GM12878 (cell line): ENCODE measurements at places on chromosomes 1 and 21.
A peak's percentile ranks its signal among the peaks of the same experiment; 100 is the strongest.

- no peak for DNase-seq
Measured at GRCh38 chr1:155324717-155325602, 4.3 kb downstream of the RUSC1 start.

DNA sequence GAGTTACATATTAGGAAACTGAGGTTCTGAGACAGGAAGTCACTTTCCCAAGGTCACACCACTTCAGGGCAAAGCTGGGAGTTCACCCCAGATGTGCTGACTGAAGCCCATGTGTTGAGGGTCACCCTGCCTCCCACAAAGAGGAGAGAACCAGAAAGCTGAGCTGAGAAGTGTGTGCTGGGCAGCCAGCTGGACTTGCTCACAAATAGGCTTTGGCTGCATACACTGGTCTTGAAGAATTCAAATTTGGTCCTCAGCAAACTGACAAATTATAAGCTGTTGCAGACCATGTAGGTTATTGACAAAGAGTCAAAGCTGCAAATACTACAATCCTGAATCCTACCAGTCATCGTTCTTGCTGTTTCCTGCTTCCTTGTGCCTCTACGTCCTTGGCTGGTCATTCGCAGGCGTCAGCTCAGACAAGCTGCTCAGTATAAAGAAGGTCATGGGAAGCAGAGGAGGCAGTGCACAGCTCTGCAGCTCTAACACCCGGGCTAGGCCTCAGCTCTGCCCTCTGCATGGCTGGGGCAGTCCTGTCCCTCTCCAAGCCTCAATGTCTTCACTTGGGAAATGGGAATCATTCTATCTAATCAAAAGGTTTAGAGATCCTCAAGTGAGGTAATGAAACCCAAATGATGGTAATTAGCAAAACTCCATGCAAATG lies 40.0 kb downstream of the CDCP2 start:
- no peak for DNase-seq

DNA sequence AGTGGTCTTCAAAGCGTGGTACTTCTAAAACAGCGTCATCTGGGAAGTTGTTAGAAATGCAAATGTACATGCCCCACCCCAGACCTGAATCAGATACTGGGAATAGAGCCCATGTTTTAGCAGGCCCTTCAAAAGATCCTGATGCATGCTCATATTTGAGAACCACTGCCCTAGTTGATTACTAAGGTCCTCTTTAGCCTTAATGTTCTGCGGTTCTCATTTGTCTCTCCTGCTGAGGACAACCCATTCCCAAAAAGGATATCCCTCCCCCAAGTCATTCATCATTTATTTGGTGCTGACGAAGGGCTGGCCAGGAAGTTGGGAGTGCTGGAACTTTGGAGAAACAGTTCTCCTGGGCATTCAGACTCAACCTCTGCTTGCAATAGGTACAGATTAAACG lies 92.4 kb upstream of the RALGPS2 start:
- no peak for DNase-seq

DNA sequence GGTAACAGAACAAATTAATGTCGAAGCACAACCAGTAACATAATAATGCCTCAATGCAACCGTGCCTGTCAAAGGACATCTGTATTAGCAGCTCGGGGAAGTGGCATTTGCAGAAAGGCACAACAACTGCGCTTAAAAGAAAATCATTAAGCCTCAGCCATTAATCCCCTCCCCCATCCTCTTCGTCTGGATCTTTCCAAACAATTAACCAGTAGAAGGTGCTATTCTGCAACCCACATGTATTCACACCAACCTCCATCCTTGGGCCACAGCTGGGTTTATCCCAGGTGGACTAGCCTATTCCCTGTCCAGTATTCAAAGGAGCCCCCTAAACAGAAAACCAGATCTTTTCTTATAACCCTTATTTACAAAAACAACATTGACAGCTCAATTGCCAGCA lies 2.6 kb downstream of the RERE start:
- DNase-seq, result no peak

- no peak for DNase-seq
Measured at GRCh38 chr1:77541162-77541545, 141.3 kb downstream of the ZZZ3 start.

- DNase-seq, result no peak
Measured at GRCh38 chr21:44846485-44847260, 26.8 kb downstream of the PTTG1IP start.

GRCh38 chr1:111406321-111406768 lies 21.2 kb downstream of the OVGP1 start:
- DNase-seq, result peak; percentile 63

- DNase-seq, result no peak
Measured at GRCh38 chr1:201505503-201505890, 1.4 kb downstream of the CSRP1 start.

- DNase-seq, result no peak
Measured at GRCh38 chr1:38115682-38116202, 69.1 kb upstream of the POU3F1 start.

DNA sequence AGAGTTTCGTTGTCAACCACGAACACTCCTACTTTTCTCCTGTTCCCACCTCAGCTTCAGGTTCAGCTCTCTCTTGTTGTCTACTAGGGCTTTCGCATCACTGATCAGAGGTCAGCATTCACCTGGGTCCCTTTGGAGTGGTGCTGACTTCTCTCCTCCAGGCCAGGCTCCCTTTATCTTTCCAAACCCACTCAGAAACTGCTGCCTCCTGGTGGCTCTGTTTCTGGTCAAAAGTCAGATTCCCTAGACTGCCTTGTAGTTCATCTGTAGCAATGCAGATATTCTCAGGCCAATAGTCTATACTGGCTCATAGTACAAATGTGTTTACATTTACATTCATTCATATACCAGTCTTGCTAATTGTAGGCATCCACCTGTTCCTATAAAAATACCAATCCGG lies 6.4 kb upstream of the ERI3 start:
- DNase-seq, result no peak

- no peak for DNase-seq
Measured at GRCh38 chr1:246687002-246687401, 37.2 kb upstream of the SCCPDH start.

DNA sequence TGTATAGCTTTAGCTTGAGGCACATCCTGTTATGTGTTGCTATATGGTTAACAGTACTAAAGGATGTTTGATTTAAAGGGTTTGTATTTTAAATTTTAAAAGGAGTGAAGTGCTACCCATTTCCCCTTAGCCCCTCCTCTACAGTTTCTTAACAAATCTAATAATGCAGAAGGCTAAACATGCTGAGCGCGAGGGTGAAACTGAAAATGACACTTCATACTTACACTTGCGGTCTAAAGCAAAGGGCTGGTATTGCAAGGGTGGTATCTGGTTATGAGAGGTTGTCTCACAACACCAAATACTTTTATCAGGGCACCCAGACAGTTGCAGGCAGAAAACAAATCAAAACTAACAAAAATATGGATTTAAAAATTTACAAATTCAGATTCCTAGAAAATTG lies 172.3 kb downstream of the SIPA1L2 start:
- DNase-seq, result peak; percentile 2

GRCh38 chr1:42167611-42168390 lies 3.3 kb upstream of the GUCA2A start:
- no peak for DNase-seq

- DNase-seq, result peak; percentile 7
Measured at GRCh38 chr1:219794085-219794743, 134.1 kb downstream of the SLC30A10 start.

- no peak for DNase-seq
Measured at GRCh38 chr1:50611675-50612074, 188.4 kb upstream of the DMRTA2 start.

DNA sequence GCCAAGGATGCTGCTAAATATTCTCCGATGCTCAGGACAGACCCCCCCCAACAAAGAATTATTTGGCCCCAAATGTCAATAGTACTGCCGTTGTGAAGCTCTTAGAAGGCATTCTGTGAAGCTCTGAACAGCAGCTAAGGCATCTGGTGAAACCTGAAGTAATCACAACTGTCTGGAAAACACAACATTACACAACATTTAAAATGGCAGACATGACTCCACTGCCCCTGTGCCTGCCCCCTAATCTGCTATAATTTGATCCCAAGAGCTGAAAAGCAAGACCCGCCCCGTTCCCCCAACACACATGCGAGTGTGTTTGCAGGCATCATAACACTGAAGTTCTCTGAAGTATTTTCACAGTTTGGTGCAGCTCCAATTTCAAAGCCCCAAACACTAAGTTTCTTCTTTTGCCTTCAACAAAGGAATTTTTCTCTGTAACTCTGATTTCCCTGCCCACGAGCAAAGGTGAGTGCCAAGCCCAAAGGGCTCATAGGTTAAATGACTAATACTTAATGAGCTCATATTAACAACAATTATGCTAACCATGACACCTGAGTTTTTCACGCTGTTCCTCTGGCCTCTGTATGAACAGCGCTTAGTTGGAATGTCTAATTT lies 129.2 kb downstream of the CLIC6 start:
- no peak for DNase-seq

DNA sequence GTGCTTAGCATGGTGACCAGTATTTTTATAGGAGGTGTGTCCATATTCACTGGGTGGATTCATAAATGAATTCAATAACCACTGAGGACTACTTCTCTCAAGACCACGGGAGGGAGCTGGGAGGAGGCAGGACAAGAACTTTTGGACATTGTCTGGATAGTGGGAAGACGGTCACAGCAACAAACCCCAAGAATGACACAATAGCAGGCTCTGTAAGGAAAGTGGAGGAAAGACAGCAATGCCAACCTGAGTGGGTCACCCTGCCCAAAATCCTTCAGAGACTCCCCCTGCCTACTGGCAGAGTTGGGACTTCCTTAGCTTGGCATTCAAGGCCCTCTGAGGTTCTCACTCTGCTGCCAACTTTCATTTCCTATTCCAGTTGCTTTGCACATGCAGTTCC lies 42.0 kb downstream of the GLIS1 start:
- no peak for DNase-seq

- DNase-seq, result no peak
Measured at GRCh38 chr1:171501305-171502024, 16.1 kb downstream of the PRRC2C start.

- no peak for DNase-seq
Measured at GRCh38 chr21:27818847-27819246, 852.0 kb upstream of the ADAMTS5 start.

DNA sequence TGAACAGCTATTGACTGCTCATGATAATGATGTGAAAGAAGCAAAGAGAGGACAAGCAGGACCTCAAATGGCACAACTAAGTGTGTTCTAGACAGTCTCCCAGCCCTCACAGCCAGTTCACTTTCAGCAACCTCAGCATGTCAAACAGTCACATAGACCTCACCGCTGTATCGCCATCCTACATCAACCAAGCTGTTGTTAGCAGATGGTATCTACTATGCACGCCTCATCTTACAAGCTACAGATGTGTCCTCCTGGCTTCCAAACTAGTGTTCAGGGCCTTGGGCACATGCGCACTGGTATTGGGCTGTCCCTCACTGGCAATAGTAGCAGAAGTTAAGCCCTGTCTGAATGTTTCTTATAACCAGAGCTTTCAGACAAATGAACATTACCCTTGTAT lies 28.4 kb downstream of the EVI5 start:
- DNase-seq, result no peak

GRCh38 chr1:41864471-41865040 lies 54.2 kb downstream of the HIVEP3 start:
- no peak for DNase-seq

- DNase-seq, result no peak
Measured at GRCh38 chr1:67216401-67216800, 50.1 kb downstream of the IL23R start.

- no peak for DNase-seq
Measured at GRCh38 chr1:206662396-206663092, 22.2 kb upstream of the MAPKAPK2 start.

DNA sequence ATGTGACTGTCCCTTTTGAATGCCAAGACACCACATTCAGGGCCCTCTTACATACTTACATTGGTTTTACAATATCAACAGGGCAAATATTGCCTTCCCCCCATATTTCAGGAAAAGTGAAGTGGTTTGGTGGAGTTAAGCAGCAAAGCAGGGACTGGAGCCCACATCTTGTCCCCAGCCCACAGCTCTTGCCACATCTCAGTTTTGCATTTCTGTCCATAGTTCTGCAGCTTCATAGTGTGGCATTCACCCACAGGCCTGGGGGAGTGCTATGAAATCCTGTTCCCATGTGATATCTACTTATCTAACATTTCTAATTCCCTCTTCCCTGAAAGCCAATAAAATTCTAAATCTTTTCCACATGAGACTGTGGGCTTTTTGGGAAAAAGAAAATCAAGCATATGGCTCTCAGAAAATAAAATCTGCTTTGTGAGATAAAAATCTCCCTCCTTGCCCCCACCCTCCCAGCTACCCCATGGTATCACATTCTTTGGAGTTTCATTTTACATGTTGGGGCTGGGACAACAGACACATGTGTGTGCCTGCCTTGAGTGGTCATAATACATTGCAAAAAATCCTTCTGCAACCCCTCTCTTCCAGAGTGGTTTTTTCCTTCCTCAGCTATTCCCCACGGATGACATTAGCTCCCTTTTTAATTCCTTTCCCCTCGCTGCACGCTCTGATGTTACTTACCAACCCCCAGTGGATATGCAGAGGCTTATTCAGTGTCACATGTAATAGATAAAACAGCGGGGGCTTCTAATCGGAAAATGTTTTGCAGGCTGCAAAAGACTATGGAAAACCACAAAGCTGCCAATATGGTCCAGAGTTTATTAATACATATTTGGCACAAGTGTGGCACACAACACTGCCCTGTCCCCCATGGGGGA lies 20.5 kb upstream of the CD2 start:
- DNase-seq, result no peak

DNA sequence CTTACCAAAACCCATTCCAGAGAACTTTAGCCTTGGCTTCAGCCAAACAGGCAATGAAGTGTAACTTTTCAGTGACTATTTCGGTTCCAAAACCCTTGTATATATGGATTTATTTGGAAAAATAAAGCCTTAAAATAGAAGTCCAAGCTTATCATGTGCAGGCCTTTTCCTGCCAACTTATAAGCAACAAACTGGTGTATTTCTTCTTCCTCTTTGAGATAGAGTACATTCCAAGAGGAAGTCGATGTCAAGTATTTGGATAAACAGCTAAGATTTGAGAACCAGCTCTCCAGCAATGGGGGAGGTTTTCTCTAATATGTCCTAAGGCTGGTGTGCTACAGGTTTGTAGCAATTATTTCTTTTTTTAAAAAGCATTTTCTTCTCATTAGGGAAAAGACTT lies 407.8 kb downstream of the DUSP10 start:
- DNase-seq, result no peak

GRCh38 chr21:33984021-33984481 lies 68.4 kb upstream of the ATP5PO start:
- DNase-seq, result peak; percentile 58
